AG04449 (cell line): ENCODE measurements at places on chromosomes 2 and 18.

DNA sequence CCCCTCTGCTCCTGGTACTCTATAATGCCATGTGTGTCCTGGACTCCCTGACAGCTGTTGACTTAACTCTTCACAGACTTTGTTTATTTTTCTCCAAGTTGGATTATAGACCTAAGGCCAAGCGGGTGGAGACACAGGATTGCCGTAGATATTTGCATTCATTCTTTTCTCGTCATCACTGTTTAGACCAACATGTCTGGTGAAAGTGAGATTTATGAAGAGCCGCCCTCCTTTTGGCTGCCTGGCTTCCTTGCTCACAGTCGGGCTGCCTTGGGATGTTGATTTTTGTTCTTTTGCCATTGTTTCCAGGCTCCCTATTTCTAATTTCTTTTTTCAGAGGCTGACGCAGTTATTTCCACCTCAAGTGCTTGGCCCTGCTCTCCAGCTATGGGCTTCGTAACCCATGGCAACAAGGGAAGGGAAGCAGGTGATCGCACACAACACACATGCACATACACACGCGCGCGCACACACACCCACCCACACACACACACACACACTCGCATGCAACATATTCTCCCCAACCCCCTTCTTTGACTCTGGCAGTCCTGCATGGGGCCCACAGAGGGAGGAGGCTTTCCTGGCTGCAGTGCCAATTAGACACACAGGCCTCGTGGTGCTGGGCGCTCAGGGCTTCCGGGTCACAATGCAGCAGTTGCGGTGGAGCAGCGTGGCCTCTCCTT lies 296.5 kb downstream of the MTX2 start:
- DNase-seq: no peak

GRCh38 chr18:74611765-74612164 lies 14.1 kb downstream of the ZNF407 start:
- no peak for DNase-seq

DNA sequence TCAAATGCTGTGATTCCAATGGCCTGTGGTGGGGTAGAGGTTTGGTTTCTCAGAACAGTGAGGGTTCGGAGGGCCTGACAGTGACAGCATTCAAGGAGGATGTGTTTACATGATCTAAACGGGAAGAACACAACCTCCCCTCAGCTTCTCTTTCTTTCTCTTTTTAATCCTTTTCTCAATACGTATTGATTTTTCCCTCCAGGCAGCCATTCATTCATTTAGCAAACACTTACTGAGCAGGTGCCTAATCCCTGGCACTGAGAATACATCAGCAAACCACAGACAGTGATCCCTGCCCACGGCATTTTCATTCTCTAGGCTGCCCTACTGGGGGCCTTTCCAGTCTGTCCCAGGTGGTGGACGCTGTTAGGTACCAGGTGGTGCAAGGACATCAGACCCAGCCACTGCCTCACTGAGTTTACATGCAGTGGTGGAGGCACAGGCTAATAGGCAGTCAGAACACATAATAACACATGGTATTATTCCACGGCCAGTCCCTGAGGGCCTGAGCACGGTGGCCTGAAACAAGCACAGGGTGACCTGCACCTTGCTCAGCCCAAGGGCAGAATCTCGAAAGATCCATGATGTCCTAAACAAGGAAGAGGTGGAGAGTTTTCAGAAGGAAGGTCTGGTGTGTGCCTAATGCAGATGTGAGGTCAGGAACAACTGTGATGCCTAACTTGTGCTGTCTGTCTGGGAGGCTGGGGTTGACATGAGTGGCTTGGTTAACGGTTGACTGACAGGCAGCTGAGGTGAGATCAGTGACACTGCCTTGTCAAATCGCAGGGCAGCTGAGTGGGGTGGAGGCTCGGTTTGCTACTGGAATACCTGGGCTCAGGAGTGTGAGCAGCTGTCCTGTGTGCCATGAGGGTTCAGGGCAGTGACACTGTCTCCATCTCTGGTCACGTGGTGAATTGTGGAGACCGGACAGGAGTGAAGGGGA lies 785.5 kb upstream of the HS6ST1 start:
- DNase-seq: no peak

- no peak for DNase-seq
Measured at GRCh38 chr2:165454905-165455304, 14.6 kb upstream of the CSRNP3 start.

DNA sequence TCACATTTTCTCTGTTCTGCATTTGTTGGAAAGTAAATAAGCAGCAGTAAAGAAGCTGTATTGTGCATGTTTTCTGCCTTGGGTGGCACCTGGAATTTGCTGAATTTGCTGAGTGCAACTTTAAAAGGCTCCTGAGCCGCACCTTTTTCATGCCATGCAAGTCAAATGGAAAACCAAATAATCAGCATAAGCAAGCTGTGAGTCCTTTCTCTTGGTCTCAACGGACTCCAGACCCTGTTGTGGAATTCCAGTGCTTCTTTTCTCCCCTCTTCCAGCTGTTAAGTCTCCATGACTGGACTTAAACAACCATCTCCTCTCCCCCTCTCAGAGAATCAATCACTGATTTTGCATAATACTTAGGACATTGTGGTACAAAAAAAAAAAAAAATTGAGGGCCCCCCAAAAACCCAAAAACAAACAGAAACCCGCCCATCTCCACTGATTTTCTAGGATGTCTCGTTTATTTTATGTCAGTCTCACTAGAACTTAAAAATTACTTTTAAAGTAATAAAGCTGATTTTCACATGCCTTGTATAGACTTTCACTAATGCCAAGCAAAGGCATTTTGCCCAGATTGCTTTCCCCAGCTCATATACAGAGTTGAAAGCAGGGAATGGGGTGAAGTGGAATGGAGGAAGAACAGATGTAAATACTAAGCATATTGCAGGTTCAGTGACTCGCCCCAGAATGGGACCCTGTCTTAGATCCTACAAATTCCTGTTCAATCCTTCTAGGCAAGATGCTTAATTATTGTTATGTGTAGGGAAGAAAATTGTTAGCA lies 5.1 kb upstream of the CETN1 start:
- no peak for DNase-seq

DNA sequence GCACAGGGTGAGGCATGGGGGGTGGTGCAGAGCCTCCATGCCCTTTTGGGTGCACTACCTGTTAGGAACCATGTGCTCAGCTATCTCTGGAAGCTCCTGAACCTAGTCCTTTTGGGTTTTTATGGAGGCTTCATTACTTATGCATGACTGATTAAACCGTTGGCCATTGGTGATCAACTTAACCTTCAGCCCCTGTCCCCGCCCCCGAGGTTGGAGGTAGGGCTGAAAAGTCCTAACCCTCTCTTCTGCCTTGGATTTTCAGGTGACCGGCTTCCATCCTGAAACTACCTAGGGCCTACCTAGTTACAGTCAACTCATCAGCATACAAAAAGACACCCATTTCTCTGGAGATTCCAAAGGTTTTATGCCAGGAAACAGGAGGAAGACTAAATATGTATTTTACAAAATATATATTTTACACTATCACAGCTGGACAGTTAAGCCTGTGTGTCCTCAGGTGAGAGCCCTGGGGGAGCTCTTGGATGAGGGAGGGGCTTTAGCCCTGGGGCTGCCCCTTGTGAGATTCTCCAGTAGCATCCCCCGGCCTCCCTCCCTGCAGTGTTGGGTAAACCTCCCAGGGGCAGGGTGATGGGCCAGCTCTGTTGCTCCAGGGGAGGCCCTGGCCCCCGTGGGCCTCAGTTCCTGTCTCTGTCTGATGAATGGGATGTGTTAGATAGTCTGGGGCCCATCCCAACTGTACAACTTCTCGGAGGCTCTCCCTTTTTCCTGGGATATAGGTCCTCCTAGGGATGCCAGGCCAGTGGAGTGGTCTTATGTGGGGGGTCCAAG lies 24.1 kb downstream of the GLI2 start:
- no peak for DNase-seq

GRCh38 chr2:14417551-14417950 lies 215.0 kb upstream of the LRATD1 start:
- no peak for DNase-seq
